ENCODE measurements at places on chromosomes 1 and 21. TPM values are rescaled to one million over a fixed set of nuclear protein-coding genes. Genes with fewer than 3 reads are reported as not detected.

CELA2A gene
- total RNA-seq = not detected

MROH7 gene
- 2.6 TPM for total RNA-seq

ARHGEF10L gene
- total RNA-seq = 33.8 TPM

GRCh38 chr1:90413519-90413918, 303.6 kb downstream of the BARHL2 start:
- no peak for DNase-seq

SPRR4 gene
- total RNA-seq = not detected

VHLL gene
- total RNA-seq = 0.64 TPM

DNA sequence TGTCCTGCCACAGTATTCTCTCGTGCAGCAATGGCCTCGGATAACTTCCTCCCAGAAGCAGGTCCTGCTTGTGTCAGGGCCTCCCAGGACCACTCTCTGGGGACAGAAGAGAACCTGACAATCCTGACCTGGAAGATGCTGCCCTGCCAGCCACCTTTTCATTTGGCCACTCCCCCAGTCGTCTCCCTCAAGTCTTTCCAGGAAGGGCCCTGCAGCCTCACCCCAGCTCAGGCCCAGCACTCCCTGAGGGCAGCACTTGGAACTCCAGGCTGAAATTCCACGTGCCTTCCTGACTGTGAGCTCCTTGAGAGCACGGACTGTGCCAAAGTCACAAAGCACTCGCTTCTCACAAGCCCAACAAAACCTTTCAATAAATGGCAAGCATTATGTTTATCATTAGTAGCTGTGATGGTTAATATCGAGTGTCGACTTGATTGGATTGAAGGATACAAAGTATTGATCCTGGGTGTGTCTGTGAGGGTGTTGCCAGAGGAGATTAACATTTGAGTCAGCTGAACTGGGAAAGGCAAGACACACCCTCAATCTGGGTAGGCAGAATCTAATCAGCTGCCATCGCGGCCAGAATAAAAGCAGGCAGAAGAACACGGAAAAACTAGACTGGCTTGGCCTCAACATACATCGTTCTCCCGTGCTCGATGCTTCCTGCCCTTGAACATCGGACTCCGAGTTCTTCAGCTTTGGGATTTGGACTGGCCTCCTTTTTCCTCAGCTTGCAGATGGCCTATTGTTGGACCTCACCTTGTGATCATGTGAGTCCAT, 2.3 kb upstream of the CLEC20A start:
- DNase-seq = no peak

DNA sequence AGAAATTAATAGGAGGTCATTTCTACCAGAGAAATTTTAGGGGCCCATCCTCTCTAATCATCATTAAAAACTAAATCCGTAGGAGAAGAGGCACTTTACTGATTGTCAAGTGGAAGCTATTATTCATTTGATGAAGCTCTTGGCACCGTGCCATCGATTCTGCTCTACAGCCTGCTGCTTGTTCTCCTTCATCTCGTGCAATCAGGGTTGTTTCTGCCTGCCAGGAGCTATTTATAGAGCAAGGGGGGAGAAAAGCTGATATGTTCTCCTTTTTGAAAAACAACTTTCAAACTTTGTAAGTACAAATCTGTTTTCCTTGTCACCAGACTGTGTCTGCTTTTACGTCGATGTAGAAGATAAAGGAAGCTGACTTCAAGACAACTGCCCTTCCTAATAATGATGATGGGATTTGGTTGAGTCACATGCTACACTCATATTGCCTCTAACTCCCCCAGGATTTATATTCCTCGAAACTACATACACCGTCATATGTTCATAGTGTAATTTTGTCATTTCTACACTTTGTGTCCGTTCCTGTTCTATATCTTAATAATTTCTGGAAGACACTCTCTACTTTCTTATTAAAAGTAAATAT, 169.6 kb upstream of the LHX8 start:
- no peak for DNase-seq

- DNase-seq = no peak
Measured at GRCh38 chr1:218501161-218501560, 156.0 kb downstream of the TGFB2 start.

GABPA gene
- total RNA-seq = 34.7 TPM

SPATA21 gene
- not detected for total RNA-seq

DNA sequence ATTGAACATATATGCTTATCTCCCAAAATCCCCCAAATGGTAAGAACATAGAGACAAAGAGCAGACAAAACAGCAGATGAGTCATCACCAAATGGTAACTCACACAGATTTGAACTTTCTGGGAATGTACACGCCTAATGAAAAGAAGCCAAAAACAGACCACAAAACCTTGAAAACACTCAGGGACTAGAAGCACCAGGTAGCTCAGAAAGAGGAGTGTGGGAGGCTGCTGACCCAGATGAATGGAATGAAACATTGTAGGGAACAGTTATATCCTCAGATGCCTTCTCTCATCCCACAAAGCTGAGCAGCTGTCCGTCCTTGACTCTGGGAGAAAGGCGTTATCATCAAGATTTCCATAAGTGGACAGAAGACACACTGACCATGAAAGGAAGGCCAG, 307.0 kb upstream of the USP25 start:
- DNase-seq = no peak

GRCh38 chr21:44511219-44511937, 28.6 kb downstream of the KRTAP10-1 start:
- no peak for DNase-seq

GRCh38 chr21:21969211-21969610, 971.0 kb downstream of the NCAM2 start:
- DNase-seq = no peak

- no peak for DNase-seq
Measured at GRCh38 chr1:145889722-145890121, 4.1 kb upstream of the ANKRD35 start.

DNA sequence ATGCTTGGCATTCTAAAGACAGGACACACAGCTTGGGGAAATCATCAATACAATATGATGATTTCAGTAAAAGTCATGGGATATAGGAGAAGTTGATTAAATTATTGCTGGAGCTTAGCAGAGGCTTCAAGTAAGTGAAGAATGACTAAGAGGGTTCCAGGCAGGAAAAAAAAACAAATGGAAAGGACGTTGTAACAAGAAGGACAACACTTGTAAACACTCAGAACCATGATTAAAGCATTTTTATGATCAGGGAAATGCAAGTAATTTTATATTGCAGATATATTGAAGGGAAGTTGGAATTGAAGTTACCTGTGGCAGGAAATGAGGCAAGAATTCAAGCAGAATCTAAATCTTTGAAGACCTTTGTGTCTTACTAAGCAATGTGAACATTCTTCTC, 602.7 kb upstream of the NEGR1 start:
- DNase-seq = no peak

DNA sequence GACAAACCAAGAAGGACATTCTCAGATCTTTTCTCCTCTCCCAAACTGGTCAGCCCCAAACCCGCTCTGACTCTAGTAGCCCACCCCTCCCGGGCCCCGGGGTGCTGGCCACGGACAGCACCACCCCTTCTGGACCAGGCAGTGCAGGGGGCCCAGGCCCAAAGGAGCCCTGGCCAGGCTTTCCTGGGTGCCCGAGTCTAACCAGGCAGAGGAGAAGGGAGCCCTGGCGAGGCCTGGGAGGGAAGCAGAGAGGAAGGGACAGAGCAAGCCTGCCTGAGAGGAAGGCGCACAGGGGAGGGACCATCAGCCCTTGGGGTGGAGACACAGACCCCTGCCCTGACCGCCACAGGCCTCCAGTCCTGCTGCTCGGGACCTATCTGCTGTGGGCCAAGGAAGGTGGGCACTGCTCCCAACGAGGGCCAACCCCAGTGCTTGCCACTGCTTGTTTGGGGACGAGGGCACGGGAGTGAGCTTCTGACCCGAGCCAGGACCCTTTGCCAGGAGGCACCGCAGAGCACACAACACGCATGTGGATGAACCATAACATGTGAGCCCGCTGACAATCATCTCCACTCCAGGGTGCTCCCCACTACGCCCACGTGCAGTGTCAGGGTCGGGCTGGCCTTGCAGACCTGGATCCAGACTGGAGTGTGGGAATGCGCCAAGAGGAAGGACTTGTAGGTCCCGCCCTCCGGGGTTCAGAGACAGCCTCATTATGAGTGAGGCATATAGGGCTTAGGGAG, 57.6 kb downstream of the KCNAB2 start:
- no peak for DNase-seq

DNA sequence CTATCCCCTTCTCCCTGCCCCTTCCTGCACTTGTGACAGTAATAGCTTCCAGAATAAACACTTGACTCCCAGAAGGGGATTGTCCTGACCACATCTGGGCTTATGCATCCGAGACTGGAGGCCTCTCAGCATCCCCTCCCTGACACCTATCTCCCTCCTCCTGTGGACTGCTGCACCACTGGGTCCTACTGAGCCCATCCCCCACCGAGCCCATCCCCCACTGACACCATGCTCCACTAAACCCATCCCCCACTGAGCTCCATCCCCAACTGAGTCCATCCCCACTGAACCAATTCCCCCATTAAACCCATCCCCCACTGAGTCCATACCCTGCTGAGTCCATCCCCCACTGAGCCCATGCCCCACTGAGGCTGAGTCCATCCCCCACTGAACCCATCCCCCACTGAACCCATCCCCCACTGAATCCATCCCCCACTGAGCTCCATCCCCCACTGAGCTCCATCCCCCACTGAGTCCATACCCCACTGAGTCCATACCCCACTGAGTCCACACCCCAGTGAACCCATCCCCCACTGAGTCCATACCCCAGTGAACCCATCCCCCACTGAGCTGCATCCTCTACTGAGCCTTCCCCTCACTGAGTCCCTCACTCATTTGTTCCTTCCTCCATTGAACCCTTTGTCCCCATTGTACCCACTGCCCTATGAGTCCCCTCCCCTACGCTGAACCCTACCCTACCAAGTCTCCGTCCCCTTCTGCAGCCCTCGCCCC, 5.6 kb downstream of the PDZK1IP1 start:
- DNase-seq = no peak

RIMS3 gene
- 28.9 TPM for total RNA-seq

- DNase-seq = no peak
Measured at GRCh38 chr1:31761883-31762282, 2.3 kb downstream of the ADGRB2 start.

DNA sequence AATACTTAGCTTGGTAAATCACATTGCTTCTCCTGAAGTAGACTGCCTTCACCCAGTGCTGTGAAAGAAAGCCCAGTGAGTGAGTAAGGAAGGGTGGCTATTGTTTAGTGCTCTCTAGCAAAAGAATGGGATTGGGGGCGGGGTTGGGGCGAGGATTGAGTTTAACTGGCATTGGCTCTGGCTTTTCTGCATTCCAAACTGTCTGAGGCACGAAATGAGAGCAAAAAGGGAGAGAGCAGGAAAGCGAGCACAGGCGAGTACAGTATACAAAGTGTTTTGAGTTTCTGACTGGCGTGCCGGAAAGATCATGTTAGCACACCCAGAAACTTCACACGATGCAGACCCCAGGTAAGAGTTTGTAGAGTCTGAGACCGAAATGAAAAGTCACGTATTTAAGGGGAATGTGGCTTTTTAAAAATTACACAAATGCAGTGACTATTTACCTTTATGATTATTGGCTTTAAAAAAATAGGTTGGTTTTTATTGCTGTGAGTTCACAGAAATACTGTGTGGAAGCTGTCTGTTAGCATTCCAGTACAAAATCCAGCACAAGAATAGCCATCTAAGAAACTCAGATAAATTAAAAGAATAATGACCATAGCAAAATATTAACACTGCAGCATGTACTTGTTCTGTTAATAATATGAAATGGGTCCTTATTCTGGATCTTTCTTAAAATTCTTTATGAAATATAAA, 155.4 kb downstream of the CLEC20A start:
- no peak for DNase-seq

SERBP1 gene
- 127 TPM for total RNA-seq

KCNAB2 gene
- total RNA-seq = 6.4 TPM

FMO3 gene
- total RNA-seq = not detected

DNA sequence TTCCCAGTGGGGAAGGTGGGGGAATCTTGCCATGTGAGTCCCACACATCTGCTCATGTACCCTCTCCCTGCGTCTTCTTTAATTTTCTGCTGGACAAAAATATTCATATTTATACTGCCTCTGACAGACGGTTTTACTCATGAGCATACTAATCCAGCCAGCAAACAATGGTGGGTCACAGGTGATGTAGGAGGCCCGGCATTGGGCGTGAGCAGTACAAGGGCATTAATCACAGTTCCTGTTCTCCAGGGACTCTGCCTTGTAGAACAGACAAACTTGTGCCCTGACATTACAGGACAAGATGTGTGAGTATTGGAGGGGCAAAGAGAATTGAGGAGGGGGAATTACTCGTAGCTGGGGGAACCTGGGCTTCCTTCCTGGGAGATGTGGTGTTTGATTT, 25.0 kb downstream of the MTARC1 start:
- DNase-seq = no peak

PLA2G2D gene
- not detected for total RNA-seq

FAM131C gene
- total RNA-seq = 1.8 TPM

BATF3 gene
- 0.91 TPM for total RNA-seq

DNA sequence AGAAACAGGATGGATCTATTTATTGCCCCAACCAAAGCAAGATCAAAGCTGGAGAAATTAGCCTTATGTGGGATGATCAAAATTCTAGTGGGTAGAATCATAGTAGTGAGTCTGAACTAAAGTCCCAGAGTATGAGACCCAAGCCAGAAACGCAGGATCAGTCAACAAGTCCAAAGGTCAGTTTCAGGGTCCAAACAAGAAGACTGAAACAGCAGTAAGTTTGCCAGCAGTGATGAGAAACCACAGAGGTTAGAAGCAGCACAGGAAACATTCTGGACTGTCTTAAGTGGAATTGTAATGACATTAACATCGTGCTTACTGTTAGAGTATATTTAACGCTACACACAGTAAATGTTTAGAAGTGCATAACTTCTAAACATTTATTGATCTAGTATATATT, 251.0 kb downstream of the LRRIQ3 start:
- DNase-seq = no peak

CADM3 gene
- total RNA-seq = 100 TPM

ARHGEF16 gene
- 0.45 TPM for total RNA-seq

DNA sequence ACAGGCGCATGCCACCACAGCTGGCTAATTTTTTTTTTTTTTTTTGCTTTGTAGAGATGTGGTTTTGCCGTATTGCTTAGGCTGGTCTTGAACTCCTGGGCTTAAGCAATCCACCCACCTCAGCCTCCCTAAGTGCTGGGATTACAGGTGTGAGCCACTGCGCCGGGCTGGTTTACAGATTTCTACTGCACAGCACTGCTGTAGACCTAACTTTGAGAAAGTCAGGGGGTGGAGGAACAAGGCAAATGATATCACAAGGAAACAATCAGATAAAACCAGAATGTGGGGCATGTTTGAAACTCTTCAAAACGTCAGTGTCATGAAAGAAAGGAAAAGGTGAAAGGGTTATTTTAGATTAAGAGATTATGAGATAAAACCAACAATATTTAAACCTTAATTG, 45.3 kb downstream of the URB2 start:
- no peak for DNase-seq

DNA sequence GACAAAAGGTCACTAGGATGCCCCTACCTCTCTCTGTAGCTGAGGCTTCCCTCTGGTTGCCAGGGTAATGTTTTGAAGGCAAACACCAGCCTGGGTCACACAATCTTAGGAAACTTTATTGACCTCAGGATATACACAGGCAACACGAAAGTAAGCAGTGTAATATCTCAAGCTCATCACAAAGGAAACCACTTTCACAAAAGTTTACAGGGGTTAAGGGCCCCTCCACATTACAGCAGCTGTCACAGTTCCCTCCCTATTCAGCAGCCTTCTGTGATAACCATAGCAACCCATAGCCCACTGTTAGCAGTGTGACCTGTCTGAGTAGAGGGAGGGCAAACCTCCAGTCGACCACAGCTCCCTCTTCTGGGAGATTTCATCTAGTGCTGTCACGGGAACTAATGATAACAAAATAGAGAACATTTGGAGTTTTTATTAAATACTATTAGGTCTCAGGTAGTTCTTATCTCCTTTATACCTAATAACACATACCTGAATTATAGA, 149.8 kb downstream of the PTPRC start:
- DNase-seq = no peak

Measured in cerebellum (tissue), 4 donors.